Non-pigmented ciliary epithelial cell (primary cell): ENCODE measurements at places on chromosomes 5 and 9.

- no peak for DNase-seq
These were observed 10.0 kb downstream of the OTULINL start for GRCh38 chr5:14591548-14591947.

- DNase-seq, result no peak
These were observed 78.7 kb upstream of the SMIM23 start for GRCh38 chr5:171706736-171707441.

- no peak for DNase-seq
These were observed 26.4 kb downstream of the ARHGEF28 start for GRCh38 chr5:73652391-73652790.

DNA sequence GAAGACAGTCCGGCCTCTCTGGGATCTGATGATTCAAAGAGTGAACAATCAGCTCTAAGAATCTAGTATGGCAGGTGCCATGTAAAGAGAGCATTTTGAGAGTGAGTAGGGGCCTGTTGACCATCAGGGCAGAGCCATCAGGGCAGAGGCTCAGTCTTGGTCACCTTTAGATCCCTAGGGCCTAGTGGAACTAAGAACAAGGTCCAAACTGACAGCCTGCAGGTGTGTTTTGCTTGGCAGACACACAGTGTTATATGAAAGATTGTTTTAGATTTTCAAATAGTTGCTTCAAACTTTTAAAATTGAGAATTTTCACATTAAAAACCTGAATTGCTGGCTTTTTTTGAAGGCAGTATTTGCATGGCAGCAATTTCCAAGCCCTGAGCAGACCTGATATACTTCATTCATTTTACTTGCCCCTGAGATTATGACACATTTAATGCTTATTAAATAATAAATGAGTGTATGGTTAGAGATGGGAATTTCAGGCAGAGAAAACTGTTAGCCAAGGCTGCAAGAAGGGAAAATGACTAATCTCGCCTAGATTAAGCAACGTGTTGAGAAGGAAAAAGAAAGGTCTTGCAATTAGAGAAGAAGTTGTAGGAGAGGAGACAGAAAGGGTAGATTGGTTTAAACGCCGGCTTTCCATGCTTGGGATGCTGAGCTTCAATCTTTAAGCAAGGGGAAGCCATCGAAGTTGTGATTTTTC is 279.6 kb downstream of the ARRDC3 start:
- DNase-seq, result no peak

- no peak for DNase-seq
These were observed 252.8 kb downstream of the PSAT1 start for GRCh38 chr9:78549711-78550110.

DNA sequence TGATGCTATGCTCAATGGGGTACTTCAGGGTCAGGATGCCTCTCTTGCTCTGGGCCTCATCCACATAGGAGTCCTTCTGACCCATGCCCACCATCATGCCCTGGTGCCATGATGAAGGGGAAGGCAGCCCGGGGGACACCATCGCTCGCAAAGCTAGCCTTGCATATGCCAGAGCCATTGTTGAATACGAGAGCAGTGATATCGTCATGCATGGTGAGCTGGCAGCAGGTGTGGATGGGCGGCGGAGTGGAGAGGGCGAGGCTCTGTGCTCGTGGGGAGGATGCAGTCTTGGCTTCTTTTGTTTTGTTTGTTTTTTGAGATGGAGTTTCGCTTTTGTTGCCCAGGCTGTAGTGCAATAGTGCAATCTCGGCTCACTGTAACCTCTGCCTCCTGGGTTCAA is 17.2 kb upstream of the SPZ1 start:
- DNase-seq, result no peak

DNA sequence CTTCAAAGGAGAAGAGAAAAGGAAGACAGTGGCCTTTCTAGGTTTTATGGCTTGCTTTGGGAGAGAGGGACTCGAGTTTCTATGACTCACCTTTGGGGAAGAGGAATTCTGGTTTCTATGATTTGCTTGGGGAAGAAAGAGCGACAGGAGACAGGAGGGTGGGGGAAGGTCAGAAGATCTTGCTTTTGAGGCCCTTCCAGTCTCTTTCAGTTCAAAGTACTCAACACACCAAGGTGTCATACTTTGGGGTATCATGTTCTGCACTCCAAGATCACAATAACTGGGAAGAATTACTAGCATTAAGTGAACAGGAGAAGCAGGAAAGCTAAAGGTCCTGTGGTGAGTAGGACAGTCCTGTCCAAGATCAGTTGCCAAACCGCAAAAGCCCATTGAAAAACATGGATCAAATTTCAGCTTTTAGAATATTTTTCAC is 324.5 kb downstream of the ARHGEF28 start:
- DNase-seq, result no peak

DNA sequence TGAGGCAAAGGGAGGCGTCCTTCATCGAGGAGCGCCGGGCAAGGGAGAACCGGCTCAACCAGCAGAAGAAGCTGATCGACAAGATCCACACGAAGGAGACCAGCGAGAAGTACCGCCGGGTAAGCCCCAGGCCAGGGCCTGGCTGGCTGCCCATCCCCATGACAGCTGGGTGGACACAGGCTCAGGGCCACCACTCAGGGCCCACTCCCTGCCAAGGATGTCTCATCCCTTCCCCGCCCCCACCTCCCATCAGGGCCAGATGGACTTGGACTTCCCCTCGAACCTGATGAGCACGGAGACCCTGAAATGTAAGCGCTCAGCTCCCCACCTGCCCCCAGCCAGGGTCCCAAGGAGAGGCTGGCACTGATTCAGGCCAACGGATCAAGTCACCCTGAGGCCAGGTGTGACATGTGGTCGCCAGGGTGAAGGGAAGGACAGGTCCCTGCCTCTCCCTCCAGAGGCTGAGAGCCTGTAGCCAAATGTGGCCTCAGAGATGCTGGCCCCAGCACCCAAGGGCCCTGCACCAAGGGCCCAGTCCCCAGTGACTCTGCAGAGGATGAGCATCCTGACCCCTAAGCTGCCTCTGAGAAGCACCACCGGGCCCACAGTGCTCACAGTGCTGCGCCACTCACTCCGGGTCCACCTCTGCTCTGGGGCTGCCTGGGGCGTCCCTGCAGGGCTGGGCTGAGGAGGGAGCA is 3.1 kb upstream of the RABL6 start:
- DNase-seq, result no peak

- no peak for DNase-seq
These were observed 3.3 kb upstream of the PRLR start for GRCh38 chr5:35233601-35234000.
